Activated CD8-positive, alpha-beta T cell treated with anti-CD3 and anti-CD28 coated beads for 36 hours (primary cell): ENCODE measurements at places on chromosomes 3 and 15. TPM values are rescaled to one million over a fixed set of nuclear protein-coding genes. Genes with fewer than 3 reads are reported as not detected.

DNA sequence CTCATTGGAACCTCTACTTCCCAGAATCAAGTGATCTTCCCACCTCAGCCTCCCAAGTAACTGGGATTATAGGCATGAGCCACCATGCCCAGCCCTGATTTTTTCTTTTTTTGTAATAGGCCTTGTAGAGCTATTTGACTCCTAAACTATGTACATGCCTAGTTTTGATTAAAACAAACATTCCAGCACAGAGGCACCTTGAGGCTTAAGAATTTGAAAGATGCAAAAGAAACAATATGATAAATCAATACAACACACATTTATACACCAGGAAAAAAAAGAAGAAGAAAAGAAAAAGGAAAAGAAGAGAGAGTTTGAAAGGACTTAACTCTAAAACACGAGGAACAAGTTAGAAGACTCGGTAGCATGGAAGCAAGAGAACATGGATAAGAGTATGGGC, 13.9 kb upstream of the FRMD5 start:
- no peak for DNase-seq

The LMCD1 gene
- total RNA-seq: 2.2 TPM

The DLL4 gene
- total RNA-seq: not detected

The SH2D7 gene
- total RNA-seq: not detected

DNA sequence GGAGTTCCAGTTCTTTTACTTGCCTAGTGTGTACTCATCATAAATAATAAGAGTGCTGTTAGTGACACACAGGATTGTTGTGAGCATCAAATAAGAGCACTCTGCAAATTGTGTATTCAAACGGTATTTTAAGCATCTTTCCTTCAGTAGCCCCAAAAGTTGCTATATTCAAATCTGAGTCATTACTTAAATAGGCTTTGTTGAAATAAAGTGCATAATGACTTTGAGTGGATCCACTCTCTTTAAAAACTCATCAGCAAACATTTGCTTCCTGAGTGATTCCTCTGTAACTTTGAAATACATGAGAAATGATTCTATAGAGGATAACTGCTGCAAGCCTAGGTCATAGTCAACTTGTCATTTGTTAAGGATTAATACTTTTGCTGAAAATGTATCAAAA, 29.3 kb upstream of the PLCL2 start:
- DNase-seq: no peak

- peak; percentile 99 for DNase-seq
Observed at GRCh38 chr15:31434588-31435260, 108.1 kb downstream of the KLF13 start.

The IL17RB gene
- total RNA-seq: not detected

GRCh38 chr3:59303452-59303851, 253.6 kb upstream of the CFAP20DC start:
- DNase-seq: no peak
